Non-pigmented ciliary epithelial cell (primary cell): ENCODE measurements at places on chromosomes 3 and 15.

DNA sequence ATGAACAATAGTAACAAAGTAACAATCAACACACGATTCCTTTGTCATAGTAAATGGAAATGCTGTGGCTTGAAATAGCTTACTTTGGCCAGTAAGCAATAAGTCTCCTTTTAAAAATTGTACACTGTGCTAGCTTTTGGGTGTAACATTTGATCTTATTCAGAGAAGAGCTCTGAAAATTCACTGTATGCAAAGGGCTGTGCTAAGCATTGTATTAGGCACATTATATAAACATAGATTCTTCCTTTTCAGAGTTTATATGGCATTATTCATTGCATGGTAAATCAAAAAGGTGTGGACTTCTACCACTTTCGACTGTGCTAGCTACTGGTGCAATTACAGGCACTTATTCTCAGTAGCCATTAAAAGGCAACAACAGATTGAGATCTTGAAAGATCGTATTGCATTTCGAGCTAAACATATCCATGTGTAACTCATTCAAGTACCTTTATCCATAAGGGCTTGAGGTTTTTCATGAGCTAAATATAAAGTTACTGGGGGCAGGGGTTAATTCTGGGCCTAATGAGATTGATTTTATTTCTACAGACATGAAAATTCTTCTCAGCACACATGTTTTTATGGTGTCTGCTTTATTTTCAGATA lies 246.8 kb downstream of the NR1D2 start:
- no peak for DNase-seq

GRCh38 chr15:29554531-29554930 lies 267.7 kb downstream of the TJP1 start:
- no peak for DNase-seq

GRCh38 chr15:53323191-53323590 lies 436.3 kb downstream of the WDR72 start:
- DNase-seq = no peak

DNA sequence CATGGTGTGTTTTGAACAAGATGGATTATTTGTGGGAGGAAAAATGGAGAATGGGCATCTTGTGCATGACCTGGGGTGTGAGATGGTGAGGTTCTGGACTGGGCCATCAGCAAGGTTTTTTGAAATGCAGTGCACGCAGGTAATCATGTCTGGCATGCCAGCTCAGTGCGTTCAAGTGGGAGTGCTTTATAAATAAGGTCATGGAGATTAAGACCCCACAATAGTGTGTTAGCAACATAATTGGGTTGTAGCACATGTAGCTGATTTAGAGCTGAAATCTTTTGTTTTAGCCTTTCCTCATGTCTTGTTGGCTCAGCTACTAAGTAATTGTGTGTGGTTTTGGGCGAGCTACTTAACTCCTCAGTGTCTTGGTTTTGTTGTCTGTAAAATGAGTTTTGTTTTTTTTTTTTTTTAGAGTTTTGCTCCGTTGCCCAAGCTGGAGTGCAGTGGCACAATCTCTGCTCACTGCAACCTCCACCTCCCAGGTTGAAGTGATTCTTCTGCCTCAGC lies 3.9 kb upstream of the CACNA1D start:
- no peak for DNase-seq

- DNase-seq = no peak
Observed at GRCh38 chr15:70775160-70775559, 11.8 kb upstream of the UACA start.

GRCh38 chr3:135564696-135565095 lies 400.8 kb upstream of the PPP2R3A start:
- no peak for DNase-seq

DNA sequence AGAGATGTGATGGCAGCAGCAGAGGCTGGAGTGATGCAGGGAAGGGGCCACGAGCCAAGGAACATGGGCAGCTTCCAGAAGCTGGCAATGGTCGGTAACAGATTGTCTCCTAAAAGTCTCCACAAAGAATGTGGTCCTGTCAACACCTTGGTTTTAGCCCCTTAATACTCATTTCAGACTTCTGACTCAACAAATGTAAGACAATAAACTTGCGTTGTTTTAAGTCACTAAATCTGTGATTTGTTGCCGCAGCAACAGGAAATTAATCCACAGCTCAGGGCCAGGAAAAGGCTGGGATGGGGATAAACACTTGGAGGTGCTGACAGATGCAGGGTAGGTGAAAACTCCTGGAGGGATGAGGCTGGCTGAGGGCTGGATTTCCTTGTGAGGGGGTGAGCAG lies 69.9 kb downstream of the OXNAD1 start:
- DNase-seq = no peak

- DNase-seq = no peak
Observed at GRCh38 chr3:131386429-131387165, 5.0 kb downstream of the NUDT16 start.

GRCh38 chr3:141384157-141384556 lies 15.9 kb downstream of the ZBTB38 start:
- DNase-seq = no peak

- no peak for DNase-seq
Observed at GRCh38 chr15:70823196-70823595, 30.8 kb downstream of the LARP6 start.

DNA sequence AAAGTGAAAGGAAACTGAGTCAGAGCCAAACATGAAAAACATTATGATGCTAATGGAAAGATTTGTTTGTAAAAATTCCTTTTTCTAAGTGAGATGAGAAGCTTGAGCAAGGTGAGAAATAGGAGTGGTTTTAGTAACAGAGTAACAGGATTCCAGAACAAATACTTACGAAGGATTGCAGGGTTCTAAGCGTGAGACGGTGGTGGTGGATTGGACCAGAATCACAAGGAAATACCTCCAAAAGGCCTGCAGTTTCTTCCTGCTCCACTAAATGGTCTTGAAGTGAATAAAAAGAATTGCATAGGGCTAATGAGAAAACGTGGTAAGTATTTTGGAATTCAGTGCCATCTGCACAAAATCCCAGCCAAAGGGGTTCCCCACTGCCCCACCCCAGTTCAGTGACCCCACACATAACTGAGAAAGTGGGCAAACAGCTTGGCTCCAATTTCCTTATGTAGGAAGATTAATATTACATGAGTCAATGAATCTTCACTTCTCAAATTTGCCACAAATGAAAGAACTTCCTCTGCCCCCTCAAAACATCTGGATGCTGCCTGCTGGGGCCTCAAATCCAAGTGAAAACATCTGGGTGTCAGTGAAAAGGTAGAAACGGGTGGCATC lies 283.8 kb upstream of the NR2F2 start:
- DNase-seq = peak; percentile 17

DNA sequence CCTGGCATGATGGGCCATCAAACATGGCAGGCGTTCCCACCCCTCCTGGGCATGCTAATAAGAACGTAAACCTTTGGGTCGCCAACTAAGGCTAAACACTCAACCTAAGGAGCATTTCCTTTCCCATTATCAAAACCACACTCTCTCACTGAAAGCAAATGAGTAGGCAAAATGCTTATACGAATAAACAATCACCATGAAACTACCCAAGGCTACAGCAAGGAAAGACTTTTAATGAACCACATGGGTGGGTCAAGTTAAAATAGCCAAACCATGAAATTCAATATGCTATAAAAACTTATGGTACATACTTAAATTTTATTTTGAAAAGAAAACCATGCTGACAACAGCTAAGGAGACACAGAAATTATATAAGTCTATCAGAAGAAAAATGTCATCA lies 180.6 kb downstream of the OSBPL10 start:
- no peak for DNase-seq

DNA sequence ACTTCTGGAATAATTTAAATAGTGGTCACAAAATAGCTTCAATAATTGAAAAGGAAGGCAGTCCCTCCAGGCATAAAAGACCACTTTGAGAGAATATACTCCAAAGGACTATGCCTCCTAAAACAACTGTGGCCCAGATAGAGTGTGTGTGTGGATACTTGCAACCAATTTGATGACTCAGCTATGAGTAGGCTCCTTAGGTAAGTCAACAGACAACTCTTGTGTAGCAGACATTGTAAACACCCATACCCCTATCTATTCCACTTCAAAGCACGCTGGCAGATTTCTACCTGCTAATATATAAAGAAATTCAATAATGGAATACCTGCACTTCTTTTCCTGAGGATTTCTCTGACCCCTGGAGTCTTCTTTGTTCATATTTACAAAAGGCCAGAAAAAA lies 254.5 kb downstream of the NEK10 start:
- DNase-seq = peak; percentile 17

GRCh38 chr3:185760550-185760949 lies 64.3 kb downstream of the IGF2BP2 start:
- no peak for DNase-seq

GRCh38 chr3:89145995-89146394 lies 38.6 kb downstream of the EPHA3 start:
- DNase-seq = peak; percentile 84

DNA sequence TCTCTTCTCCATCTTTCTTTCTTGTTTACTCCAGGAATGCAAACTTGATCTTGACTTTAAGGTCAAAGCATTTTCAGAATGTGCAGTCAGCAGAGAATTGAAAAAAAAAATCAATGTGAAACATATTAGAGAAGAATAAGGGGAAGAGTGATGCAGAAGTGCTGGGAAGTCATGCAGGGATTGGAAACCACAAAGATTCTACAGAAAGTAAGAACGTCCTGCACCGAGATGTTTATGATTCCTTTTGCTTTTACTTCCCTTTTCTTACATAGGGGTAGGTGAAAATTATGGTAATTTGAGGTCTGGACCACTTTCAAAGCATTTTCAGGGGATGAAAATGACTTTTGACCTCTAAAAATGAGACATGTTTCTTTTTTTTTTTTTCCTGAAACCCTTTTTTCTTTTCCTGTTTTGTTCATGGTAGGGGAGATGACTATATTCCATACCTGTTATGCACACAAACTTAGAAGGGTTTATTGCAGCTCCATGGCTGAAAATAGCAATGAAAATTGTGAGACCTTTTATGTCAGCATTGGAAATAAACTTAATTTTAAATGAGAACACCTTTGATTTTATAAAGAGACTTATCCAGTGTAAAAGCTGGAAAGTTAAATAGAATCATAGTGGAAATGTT lies 623.5 kb upstream of the TBL1XR1 start:
- DNase-seq = peak; percentile 93

DNA sequence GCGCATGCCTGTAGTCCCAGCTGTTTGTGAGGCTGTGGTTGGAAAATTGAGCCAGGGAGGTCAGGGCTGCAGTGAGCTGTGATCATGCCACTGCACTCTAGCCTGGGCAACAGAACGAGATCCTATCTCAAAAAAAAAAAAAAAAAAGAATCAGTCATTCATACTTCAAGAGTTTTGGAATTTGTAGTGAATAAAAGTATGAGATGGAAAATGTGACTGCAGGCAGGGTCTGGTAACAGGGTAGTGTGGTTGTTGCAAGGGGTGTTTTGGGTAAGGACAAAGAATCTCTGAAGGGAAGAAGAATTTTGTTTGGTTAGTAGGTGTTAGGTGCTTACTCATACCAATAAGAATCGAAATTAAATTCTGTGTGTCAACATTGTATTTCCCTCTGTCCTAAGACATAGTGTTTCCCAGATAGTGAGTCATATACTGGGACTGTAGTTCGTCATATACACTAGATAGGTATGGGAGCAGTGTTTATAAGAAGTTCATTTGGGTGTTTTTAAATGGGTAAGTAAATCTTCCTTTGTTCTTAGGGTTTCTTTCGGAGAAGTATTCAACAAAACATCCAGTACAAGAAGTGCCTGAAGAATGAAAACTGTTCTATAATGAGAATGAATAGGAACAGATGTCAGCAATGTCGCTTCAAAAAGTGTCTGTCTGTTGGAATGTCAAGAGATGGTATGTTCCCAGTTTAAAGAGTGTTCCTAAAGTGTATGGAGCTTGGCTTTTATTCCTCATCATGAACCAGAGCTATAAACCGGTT lies 14.2 kb downstream of the NR1D2 start:
- DNase-seq = peak; percentile 82

DNA sequence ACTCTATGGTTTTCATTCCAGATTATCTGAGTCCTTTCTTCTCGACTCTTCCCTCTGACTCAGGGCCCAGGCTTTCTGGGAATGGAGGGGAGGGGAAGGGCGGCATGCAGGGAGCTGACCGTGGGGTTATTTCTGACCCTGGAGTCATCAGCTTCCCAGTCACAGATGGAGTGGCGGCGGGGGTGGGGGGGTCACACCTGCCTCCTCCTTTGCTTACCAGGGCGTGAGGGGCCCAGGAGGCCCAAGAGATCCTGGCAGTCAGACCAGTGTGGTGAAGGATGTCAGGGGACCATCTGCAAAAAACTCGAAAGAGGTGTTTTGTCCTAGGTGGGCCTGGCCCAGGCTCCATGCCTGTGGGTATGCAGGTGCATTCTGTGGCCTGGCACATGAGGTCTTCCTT lies 996 bp upstream of the XIRP1 start:
- DNase-seq = no peak

- peak; percentile 30 for DNase-seq
Observed at GRCh38 chr15:73870700-73871408, 2.5 kb upstream of the TBC1D21 start.

GRCh38 chr15:87687523-87687870 lies 569.0 kb downstream of the NTRK3 start:
- DNase-seq = no peak

- no peak for DNase-seq
Observed at GRCh38 chr15:40441565-40442531, 1.1 kb downstream of the BAHD1 start.

- no peak for DNase-seq
Observed at GRCh38 chr3:171813897-171814460, 3.7 kb upstream of the PLD1 start.

- no peak for DNase-seq
Observed at GRCh38 chr15:63483521-63484371, 20.6 kb upstream of the USP3 start.

GRCh38 chr15:87871731-87872320 lies 384.7 kb downstream of the NTRK3 start:
- no peak for DNase-seq

DNA sequence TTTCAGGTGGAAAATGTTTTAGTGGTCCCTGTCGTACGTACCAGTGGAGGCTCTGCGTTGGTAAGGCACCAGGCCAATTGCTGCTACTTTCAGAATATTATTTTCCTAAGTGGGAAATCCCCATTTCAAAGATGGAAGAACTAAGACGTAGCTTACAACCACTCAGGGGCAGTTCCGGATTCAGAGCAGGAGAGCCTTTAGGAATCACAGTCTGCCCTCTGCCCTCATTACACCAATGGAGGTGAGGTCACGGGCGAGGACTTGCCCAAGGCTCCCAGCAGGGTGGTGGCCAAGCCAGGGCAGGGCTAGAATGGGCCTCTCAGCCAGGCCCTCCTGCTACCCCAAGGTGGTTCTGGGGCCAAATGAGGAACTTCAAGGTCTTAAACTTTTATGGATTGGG lies 72.6 kb downstream of the RASGRF1 start:
- DNase-seq = no peak

DNA sequence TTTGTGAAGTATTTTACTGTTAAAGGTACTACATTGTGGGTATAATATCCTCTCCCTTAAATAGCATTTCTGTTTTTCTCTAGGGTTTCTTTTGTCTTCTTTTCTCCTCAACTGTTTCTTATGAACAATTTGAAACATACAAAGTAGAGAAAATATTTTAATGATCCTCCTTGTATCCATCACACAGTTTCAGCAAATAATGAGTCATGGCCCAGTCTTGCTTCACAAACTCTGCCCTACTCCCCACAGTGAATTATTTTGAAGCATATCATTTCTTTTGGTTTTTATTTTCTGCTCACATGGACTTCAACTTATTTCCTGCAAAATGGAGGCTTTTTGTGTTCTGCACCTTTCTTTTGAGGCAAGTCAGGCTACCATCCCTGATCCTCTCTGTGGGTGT lies 6.1 kb upstream of the SCAANT1 start:
- no peak for DNase-seq

GRCh38 chr3:172465281-172465680 lies 17.0 kb upstream of the GHSR start:
- DNase-seq = no peak

- no peak for DNase-seq
Observed at GRCh38 chr3:193688834-193689714, 96.1 kb downstream of the OPA1 start.
